NCI-H345 (cell line): ENCODE measurements at places on chromosomes 3 and 15.
A peak's percentile ranks its signal among the peaks of the same experiment; 100 is the strongest.

GRCh38 chr3:46395210-46395661 lies 11.6 kb downstream of the CCR5AS start:
- no peak for DNase-seq

DNA sequence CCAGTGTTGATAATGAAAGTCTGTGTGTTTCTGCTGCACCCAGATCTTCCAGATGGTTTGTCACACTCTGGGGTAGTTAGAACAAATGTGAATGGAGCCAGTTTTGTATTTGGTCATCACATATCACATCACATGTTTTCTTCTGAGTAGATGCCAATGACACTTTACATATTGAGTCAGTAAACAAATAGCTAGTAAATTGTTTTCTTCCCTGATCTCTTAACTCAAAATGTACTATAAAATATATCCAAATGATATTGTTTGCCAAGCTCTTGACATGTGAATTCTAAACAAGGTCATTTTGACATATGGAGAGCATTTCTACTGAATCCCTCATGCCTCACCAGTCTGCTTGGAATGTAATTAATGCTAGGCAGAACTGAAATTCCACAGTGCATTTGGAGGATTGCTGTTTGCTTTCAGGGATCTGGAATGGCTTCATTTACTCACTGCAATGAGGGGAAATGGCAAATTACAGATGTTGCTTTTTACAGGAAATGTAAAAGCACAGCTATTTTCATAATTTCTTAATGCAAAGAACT lies 45.0 kb downstream of the PDHB start:
- DNase-seq = no peak

DNA sequence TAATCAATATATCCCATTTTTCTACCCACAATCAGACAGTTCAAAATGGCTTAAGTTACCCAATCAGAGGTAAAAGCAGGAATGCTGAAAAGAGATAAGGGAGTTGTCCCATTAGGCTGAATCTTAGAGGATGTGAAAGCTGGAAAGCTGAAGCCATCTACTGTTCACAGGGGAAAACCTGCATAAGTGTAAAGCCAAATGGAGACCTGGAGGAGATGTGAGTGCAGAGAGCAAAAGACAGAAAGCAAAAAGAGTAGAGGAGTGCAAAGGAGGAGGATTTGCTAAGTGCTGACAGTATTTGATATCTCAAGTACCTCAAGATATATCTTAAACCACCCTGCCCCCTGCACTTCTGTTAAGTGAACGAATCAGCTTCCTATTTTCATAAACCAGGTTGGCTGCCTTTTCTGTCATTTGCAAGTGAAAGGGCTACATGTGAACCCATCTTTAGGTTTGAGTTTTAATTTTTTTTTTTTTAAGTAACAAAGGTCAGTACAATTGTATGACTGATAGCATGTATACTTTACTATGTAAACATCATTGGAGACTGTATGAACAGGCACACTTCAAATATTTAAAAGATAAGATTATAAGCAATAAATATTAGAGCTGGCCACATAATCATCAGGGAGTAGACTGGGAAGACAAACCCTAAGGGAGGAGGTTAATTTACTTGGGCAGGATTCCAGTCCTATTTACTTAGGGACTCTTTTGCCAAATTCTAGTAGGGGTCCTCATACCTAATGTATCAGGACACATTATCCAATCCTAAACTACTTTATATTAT lies 22.8 kb upstream of the P2RY1 start:
- no peak for DNase-seq

- no peak for DNase-seq
These were observed 889.0 kb upstream of the CFAP20DC start for GRCh38 chr3:59938828-59939227.

DNA sequence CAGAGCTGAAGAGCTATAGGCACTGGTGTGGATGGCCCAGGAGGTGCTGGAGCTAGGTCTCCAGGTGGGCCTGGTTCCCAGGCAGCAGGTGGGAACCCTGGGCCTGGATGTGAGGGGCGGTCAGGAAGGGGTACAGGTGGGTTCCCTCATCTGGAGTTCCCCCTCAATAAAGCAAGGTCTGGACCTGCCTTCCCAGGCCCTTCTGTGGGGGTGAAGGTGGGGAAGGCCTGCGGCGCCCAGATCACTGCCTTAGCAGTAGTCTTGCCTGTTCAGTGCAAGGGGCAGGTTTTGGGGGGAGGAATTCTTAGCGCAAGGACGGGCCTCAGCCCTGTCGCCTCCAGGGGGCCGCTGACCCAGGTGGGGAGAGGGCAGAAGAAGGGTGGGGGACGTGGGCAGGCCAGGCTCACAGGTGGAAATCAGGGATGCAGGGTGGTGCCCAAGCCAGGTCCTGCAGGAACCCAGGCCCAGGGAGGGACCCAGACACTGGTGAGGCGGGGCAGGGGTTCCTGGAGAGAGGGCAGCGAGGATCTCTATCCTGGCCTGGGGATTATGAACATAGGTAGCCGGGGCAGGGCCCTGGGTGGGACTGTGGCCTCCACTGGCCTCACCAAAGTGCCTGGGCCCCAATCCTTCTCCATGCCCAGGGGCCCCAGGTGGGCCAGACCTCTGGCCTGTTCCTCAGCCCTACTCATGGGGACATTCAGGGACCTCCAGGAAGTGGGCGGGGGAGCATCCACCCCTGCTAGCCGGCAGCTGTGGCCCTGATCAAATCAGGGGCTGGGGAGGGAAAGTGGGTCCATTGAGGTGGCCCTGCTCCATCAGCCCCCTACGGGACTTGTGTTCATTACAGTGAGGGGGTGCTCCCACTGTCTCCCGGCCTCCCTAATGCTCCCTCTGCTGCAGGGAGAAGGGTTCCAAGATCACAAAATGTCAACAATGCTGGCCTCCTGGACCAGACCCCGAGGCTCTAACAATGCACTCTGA lies 25.3 kb downstream of the HDAC11 start:
- DNase-seq = no peak

GRCh38 chr15:39672666-39673065 lies 91.8 kb downstream of the THBS1 start:
- no peak for DNase-seq

DNA sequence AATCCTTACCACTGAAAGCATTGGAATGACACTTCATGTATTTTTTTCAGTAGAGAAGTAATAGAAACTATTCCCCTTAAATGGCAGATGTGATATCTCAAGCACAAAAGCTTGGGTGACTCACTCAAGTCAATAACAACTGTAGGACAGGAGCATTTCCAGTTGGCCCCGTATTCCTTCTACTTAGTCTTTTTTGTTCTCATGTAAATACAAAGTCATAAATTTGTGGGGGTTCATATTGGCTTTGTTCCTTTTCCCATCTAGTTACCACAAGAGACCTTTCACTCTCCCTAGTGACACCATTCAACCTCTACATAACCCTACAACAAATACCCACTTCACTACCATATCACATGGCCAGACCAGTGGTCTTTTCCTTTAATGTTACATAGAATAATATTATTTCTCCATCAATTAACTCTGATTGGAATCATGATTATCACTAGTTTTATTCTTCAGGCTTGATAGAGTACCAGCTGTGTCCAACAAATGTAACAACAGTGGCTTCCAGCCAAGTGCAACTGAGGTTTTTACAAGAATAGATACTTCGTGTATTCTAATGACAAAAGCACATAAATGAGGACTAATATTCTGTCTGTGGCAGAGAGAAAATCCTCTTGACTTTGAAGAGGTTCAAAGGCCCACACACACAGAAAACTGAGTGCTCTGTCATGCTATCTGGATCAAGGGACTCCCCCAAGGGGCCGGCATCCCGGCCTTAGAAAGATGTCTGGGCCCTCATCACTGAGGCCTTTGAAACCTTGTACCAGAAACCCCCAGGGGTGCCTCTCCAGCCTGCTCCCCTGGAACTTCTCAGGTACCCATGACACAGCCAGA lies 94.0 kb upstream of the THBS1 start:
- DNase-seq = no peak

- no peak for DNase-seq
These were observed 894.3 kb downstream of the OTOL1 start for GRCh38 chr3:162390891-162391290.

GRCh38 chr15:87357637-87358313 lies 898.8 kb downstream of the NTRK3 start:
- DNase-seq = no peak

DNA sequence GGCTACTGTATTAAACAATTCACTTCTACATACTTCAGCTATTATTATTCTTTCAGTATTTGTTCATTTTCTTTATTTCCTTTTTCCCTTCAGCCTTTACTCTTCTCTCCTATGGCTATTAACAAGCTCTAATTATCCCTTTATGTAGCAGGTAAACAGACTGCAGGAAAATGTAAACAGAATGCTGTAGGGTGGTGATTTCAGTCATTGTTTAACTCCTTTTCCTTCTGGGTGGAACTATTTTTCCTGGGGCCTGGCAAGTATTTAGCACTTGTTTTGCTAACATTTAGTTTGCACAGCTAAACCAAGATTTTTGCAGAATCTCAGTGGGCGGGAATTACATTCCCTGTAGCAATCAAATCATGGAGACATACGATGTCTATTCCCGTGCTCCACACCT lies 14.4 kb downstream of the RARB start:
- no peak for DNase-seq

GRCh38 chr15:40289140-40289775 lies 6.4 kb upstream of the ANKRD63 start:
- DNase-seq = peak; percentile 19

- DNase-seq = no peak
These were observed 173.2 kb downstream of the ALCAM start for GRCh38 chr3:105539897-105540296.

- DNase-seq = no peak
These were observed 5.3 kb downstream of the ARL6IP5 start for GRCh38 chr3:69090021-69090420.

DNA sequence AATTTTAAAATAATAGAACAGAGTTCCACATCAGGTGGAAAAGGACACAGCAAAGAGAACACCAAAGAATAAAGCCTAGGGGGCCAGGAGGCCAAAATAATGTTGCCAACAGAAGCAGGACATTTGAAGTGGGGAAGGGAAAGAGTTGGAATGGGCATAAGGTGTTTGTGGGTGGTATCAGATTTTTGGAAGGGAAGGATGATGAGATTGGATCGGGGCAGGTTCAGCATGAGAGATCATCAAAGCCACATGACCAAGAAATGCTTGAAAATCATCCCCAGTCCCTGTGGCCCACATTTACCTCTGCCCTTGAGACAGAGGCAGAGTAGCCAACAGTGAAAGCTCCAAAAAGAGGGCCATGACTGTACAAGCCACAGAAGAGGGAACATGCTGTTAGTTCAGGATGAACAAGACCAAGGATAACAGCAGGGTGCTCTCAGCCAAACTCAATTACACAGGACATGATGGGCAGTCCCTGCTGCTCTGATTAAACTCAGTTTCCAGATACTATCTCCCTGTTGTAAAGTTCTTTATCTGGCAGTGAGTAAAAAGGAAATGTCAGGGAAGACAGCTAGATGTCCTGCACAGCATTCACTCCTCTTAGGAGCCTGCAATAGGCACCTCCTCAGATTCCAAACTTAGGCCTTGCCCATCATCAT lies 32.5 kb downstream of the RAB27A start:
- no peak for DNase-seq

- DNase-seq = no peak
These were observed 26.5 kb downstream of the SLC41A3 start for GRCh38 chr3:126057501-126057819.

DNA sequence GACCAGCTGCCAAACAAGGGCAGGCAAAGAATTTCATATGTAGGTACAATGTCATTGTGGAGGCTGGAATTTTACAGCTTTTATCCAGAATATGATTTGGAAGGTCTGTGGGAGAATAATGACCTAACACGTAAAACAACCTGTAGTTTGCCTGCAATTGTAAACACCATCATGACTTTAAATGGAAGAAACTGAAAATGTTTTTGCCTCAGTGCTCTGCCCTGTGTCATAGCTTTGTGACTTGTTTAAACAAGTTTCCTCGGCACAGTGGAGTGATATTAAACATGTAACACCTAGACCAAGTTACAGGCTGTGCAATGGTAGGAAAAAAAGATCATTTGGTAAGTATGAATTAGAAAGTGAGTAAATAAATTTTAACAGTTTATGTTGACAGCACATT lies 171.6 kb upstream of the MBNL1 start:
- no peak for DNase-seq

- no peak for DNase-seq
These were observed 768.5 kb upstream of the CFAP20DC start for GRCh38 chr3:59818033-59818918.

- no peak for DNase-seq
These were observed 48.5 kb downstream of the MED12L start for GRCh38 chr3:151133917-151134450.

DNA sequence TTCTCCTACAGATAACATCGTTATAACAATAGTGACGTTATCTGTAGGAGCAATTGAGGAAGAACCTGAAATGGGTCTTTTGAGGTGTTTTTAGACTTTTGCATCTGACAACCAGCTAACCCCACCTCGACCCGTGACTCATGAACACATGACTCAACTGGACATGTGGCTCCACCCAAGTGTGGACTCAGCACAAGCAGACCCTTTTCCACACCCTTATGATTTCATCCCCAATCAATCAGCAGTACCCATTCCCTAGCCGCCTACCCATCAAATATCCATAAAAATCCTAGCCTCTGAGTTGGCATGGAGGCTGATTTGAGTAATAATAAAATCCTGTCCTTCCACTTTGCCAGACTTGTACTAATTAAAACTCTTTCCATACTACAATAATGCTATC lies 255.4 kb downstream of the ARPP21 start:
- DNase-seq = no peak

DNA sequence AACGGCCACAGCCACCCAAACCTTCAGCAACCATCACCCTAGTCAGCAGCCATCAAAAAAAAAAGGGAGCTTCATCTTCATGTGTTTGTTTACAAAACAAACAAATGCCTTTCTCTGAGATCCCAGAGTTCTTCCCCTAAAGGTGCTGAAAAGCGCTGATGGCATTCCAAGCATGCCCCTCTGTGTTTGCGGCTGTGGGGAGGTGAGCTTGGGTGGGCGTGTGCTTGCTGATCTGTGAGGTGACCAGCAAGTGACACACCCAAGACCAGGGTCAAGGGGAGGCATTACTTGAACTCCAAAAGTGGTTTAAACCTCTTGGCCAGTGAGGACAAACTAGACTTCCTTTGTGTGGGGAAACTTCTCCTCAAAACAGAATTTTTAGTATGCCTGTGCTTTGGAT lies 81.5 kb downstream of the DHX36 start:
- no peak for DNase-seq

GRCh38 chr15:36603987-36604386 lies 24.6 kb downstream of the CDIN1 start:
- no peak for DNase-seq

- DNase-seq = peak; percentile 13
These were observed 54.0 kb downstream of the NR1D2 start for GRCh38 chr3:23999012-23999641.

DNA sequence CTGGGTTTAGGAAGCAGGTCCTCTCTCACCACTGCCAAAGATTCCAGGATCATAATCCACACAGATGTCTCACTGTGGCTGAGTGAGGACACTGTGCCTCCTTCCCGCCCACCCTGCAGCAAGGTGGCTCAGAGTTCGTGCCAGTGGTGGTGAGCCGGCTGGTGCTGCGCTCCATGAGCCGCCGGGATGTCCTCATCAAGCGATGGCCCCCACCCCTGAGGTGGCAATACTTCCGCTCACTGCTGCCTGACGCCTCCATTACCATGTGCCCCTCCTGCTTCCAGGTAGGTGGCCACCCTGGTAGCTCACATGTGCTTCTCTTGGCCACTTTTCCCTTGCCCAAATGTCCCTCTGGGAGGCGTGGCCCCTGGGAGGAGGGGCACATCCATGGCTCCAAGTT lies 9.0 kb upstream of the RHO start:
- no peak for DNase-seq
